NCI-H2107 (cell line): ENCODE measurements at places on chromosomes 2 and 18.
A peak's percentile ranks its signal among the peaks of the same experiment; 100 is the strongest.

GRCh38 chr2:10125842-10126631, 3.5 kb downstream of the RRM2 start:
- no peak for DNase-seq

- peak; percentile 9 for DNase-seq
These were observed 337.3 kb downstream of the CBLN2 start for GRCh38 chr18:72206814-72207213.

- DNase-seq: no peak
These were observed 27.6 kb upstream of the ASPRV1 start for GRCh38 chr2:69989009-69989408.

DNA sequence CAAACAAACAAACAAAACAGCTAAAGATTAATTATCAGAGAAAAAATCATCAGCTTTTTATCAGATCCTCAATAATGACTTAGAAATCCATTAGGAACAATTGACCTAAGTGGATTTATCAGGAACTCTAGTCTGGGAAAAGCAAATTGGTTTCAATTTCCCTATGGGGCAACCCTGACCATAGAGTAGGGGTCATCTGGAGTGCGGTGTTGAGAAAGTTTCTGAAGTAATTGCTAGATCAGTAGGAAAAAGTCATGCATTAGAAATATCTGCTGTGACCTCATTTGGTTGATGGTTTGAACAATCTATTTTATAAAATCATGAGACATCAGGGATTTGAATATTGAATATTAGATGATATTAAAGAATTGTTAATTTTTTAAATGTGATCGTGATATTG, 507.9 kb downstream of the TXNL1 start:
- no peak for DNase-seq

DNA sequence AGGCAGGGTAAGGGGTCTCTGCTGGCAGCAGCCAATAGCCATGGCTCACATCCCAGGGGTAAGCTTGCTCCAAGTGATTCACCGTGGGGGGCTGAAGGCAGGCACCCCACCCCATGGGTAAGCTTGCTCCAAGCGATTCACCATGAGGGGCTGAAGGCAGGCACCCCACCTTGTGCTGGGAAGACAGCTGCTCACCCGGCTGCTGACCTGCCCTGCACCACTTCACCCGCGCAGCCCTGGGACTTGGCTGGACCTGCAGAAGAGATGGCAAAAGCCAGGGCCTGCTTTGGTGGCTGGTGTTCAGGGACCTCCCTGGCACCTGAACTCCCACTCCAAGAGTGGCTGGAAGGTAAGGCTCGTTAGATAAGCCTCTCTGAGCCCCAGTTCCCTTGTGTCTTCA, 19.2 kb downstream of the PTGR3 start:
- no peak for DNase-seq

DNA sequence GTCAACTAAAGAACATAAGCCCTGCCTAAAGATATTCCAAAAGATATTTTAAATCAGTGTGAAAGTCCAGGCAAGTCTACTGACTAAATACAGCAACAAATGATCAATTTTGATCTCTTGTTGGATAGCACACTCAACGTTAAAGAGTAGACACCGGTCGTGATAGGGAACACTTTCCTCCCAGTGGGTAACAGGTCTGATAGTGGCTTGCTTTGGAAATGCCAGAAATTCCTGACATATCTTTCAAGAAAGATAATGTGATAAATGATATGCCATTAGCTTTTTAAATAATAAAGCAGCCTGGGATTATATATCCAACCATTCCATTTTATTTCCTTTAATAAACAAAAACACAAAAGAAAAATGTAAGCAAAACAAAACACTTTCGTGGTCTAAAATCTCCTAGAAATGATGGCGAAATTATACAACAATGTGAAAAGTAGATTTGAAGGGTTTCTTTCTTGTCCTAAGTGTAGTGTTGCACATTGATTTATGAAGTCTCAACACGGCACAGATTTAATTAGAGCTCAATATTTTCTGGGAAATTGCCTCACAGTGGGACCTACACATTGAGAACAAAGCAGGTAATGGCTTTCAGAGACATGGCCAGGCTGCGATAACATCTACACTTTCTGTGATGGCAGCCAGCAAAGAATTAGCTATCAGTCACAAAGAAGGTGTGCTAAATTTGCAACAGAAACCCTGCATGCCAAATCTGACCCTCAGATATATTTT, 158.6 kb downstream of the PPP1R1C start:
- no peak for DNase-seq

DNA sequence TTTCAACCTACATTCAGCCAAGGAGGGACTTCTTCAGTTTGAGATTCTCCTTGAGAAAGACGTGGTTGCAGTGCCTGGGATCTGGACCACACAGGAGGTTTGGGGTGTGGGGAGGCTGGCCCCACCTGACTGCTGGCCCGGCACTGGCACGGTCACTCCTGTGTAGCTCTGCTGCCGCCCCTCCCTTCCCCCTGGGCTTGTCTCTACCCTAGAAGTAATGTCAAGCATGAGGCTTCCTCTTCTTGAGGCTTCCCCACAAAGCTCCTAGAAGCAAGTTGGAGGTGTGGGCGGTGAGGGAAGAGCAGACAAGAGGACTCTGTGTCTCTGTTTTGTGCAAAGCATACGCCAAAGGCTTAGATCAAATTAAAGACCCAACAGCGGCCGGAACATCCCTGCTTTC, 8.7 kb downstream of the KLHL29 start:
- DNase-seq: no peak

- no peak for DNase-seq
These were observed 120.2 kb downstream of the LPIN1 start for GRCh38 chr2:11866358-11867335.

GRCh38 chr2:48240912-48241311, 289.0 kb upstream of the STON1 start:
- DNase-seq: no peak

- DNase-seq: no peak
These were observed 26.9 kb upstream of the PPP1R1C start for GRCh38 chr2:181958726-181959125.

DNA sequence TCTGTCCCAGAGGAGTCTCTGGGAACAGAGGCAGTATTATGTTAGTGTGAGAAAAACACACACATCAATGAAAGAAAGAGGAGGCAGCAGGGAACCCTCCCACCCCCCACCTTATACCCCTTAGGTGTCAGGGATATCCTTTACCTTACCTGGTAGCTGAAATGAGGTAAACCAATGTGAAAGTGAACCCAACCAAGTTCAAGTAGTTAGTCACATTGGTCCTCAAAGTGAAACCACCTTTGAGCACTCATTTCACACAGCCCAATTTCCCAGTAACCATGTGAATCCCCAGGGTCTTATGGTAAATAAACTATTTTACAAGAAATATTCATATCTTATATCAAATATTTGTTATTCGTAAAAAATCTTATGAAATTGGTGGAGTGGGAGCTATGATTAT, 377.8 kb downstream of the LRATD1 start:
- no peak for DNase-seq

GRCh38 chr2:178450524-178450773, 526 bp downstream of the PRKRA start:
- DNase-seq: no peak

- DNase-seq: no peak
These were observed 39.1 kb downstream of the CDC42EP3 start for GRCh38 chr2:37632310-37632709.

DNA sequence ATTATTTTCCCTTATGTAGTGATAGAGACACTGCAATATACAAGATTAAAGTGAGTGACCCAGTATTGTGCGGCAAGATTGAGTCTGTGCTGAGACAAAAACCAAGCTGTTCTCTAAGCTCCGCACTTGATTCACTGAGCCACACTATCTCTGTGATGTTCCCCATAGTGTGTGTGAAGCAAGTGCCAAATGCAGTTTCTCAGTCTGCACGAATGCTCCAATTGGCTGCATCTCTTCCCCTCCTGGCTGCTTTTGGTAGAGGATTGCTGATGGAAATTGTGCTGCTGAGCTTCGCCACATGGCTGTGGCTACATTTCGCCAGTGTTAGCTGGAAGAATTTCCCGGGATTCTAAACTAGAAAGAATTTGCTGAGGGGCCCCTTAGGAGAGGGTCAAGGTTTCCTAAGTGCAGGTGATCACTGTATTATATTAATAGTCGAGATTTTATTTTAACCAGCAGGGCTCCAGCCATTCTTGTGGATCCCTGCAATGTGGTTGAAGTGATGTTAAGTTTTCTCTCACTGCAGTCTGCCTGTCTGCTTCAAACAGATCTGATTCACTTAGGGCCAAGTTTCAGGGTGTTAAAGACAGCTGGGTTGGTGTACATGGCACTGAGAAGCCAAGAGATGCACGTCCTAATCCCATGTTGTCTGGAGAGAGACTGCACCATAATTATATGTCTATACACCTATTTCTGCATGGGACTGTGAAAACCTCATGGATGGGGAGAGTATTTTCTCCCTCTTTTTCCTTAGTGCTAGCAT, 317.2 kb downstream of the DCC start:
- no peak for DNase-seq

DNA sequence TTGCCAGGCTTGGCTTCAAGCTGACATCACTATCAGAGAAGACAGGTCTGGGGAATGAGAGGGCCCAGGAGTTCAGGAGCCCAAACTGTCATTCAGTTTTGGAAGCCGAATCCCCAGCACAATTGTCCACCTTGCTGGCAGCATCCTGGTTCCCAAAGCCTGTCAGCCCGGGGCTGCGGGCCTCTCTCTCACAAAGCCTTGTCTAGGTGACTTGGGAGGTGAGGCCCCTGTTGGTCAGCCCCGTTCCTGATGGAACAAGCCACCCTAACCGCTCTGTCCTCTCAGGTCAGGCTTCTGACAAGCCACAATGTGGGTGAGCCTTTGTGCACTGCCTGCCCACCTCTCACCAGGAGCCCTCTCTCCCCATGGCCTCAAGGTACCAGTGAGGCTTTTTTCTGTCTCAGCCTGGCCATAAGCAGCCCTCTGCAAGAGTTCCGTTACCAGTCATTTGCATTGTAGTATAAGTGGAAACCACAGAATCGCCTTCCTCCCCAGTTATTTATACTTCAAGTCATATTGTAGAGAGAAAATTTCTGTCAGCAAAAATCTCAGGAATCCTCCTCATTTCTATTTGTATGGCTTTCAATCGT, 100.6 kb downstream of the MSH2 start:
- DNase-seq: no peak

DNA sequence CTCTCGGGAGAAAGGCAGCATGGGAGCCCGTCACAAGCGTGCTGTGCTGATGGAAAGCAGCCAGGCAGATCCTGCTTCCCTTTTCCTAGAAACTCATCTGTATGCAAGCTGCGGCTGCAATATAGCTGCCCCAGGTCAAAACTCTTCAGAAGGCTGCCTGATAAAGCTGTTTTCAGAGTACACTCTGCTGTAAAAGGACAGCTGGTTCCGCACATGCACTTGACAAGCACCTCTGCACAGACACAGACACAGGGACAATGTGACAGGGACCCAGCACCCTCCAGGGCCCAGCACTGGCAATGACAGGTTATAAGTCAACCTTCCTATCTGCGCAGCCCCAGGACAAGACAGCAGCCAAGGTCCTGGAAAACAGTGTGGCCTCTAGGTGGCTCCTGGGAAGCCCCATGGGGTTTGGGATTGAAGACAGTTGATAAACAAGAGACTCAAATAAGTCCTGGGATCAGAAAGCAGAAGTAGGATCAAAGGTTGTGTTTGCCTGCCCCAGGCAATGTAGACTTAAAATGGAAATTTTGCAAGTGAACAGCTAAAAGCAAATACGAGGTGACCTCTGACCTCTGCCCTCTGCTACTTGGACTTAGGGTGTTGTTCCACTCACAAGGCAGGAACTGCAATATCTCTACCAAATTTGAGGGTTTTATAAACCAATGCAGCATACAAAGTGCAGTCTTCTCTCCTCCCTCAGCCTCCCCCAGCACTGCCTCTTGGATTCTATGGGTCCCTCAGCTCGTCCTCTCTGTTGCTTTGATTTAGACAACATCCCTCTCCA, 16.9 kb downstream of the SLC66A2 start:
- DNase-seq: no peak

GRCh38 chr2:74250189-74250631, 51.8 kb downstream of the MTHFD2 start:
- DNase-seq: no peak

- no peak for DNase-seq
These were observed 94.1 kb downstream of the ANKRD44 start for GRCh38 chr2:197216361-197216979.

DNA sequence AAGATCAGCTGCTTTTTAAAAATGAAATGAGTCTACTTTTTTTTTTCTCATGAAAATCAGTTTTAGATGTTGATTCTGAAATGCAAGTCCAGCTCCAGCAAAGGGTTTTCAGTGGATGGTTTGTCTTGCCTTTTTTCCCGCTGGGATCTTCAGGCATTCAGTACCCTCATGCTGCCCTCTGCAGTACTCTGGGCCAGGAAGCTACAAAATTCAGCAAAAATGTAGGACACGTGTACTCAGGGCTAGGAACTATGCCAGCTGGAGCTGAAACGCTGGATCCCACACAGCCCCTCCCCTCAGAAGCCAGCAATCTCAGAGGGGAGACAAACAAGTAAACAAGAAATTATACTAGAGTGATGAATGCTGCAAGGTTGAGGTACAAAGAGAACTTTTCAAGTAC, 97.3 kb downstream of the MMADHC start:
- no peak for DNase-seq

GRCh38 chr2:43001787-43002468, 209.5 kb upstream of the HAAO start:
- no peak for DNase-seq

- DNase-seq: no peak
These were observed 15.0 kb downstream of the GPR55 start for GRCh38 chr2:230909841-230910545.

- DNase-seq: no peak
These were observed 12.2 kb downstream of the ASIC4 start for GRCh38 chr2:219526320-219527075.

GRCh38 chr18:56276466-56276865, 361.9 kb downstream of the TXNL1 start:
- no peak for DNase-seq

GRCh38 chr2:183037074-183037552, 1.1 kb downstream of the NCKAP1 start:
- DNase-seq: no peak

GRCh38 chr18:23689616-23690504, 607 bp downstream of the LAMA3 start:
- no peak for DNase-seq

GRCh38 chr2:69196327-69197117, 183.5 kb downstream of the ANTXR1 start:
- no peak for DNase-seq

GRCh38 chr2:200847939-200848338, 16.5 kb downstream of the CLK1 start:
- no peak for DNase-seq

GRCh38 chr2:11703700-11704099, 33.7 kb upstream of the NTSR2 start:
- no peak for DNase-seq

DNA sequence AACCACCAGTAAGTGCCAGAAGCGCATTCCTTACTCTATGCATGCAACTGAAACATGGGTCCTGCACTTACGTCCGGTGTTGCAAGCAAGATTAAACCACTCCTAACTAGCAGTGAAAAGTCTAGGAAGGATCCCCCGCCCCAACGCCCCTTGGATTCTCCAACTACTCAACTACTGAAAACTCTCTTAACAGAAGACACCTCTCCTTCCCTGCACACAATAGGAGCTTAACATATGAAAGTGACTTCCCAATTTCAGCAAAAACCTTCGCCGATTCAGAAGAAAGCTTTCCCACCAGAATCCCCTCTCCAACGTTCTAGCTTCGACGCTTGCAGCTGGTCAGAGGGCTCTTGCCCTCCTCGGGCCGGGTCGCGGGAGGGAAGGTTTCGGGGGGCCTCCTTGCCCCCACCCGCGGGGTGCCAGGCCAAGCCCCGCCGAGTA, 578 bp downstream of the IWS1 start:
- DNase-seq: no peak
